NCI-H345 (cell line): ENCODE measurements at places on chromosomes 5 and 9.

DNA sequence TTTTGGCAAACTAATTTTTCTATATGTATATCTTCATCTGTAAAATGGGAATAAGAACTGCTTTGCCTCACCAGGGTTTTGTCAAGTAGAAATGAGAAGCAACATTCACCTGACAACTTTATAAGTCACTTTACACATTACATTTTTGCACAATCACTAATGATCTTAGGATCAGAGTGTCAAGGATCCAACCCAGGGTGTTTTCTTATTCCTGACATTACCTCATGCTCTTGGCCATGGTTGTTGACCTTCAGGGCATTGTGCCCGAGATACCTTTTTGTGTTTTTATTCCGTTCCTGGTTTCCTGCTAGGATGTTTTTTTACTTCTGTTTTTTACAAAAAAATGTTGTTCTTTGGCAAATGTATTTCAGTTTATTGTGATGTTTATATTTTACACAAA lies 22.2 kb upstream of the RASA1 start:
- no peak for DNase-seq

DNA sequence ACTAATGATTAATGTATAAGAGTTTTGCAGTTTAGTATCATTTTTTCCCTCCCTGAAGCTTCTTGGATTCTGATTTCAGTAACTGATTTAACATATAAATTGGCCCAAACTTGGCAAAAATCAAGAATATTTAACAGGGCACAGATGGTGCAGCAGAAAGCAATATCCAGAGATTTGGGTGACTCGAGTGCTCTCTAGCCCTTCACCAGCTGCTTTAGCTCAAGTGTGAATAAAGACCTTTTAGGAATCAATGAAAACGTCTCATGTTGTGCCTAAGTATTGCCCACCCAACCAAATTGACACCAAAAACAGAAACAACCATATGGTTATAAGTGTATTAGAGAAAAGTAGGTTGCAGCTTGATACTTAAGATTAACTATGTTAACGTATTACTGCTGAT lies 933.4 kb upstream of the PTPRD start:
- no peak for DNase-seq

GRCh38 chr5:32752411-32752810 lies 41.3 kb downstream of the NPR3 start:
- no peak for DNase-seq

GRCh38 chr5:6849316-6850105 lies 136.3 kb downstream of the TENT4A start:
- no peak for DNase-seq

DNA sequence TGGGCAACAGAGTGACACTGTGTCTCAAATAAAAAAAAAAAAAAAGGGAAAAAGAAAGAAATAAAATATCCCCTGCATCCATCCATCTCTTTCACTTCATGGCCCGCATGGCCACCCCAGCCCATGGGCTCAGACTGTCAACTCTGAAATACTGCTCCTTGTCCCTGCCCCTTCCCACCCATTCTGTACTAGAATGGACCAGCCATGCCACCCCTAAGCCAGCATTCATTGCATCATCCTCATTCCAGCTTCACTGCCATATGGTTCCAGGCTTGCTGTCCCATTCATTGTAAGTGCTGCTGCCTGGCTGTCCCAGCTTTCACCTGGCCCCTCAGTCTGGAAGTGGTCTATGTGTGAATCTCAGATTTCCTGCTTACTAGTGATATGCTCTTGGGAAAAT lies 46.2 kb downstream of the SPRY4 start:
- no peak for DNase-seq

DNA sequence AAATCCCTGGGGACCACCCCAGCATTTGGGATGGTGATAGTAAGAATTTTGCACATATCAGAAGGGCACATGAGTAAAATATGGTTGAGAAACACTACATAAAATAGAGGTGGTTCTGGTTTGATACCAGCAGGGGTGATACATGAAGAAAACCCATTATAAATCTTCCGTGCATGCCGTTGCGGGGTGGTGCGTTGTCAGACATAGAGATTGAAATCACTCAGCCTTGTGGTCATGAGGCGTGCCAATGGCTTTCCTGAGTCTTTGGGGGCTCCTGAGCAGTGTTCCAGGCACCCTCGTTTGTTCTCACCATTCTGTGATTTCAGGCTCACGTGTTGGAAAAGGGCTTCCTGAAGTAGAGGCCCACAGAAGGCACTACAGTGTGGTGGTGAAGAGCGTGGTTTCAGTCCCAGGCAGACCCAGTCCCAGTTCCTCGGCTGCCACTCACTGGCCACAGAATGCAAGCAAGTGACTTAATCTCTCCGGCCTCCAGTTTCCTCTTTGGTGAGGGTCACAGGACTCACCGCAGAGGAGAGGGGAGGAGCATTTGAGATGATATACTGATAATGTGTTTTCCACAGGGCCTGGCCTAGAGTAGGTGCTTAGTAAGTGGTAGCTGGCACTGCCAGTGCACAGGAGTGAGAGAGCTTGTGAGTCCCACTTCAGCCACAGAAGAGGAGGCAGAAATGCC lies 20.5 kb upstream of the GLRX start:
- no peak for DNase-seq

DNA sequence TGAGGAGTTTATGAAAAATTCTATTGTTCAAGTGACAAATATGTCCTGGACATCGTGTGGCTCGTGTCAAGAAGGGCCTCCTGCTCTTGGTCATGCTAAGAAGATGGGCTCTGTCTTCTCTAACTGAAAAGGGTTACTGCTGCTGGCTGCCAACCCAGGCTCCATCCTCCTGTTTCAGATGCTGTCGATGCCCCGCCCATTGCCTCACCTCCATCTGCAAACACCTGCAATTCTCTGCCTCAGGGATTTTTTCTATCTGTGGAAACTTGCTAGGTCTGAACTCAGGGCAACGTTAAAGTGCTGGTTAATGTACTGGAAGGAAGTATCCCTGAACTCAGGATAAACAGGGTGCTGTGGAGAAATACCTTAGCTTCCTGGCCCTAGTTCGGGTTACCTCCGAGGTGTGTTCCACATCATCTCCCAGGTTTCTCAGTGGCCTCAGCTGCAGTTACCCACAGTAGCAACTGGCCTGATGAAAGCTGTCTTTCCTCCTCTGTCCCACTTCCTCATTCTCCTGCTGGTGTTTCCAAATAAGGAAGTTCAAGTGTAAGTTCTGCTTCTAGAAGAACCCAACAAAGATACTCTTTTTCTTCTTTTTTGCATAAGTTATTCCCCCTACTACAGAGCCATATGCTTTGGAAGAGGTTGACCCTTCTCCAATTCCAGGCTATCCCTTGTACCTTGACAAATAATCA lies 151.7 kb upstream of the SMIM23 start:
- no peak for DNase-seq

- DNase-seq: no peak
Observed at GRCh38 chr9:87223392-87224246, 274.0 kb upstream of the DAPK1 start.

DNA sequence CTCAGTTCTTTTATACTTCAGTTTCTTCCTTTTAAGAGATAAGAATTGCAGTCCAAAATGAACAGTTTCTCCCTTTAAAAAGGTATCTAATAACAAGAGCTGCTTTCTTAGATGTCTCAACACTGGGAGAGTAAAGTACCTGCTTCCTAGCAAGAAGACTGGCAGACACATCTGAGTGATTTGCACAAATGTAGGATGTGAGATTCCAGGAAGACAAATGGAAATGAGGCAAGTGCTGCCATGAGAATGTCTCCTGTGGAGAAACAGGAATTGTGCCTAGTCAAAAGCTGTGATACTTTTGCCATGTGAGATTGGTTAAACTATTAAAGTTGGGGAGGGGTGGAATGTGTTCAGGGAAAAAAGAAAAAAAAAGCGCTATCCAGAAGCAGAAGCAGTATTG lies 159.1 kb downstream of the HTR1A start:
- DNase-seq: no peak

DNA sequence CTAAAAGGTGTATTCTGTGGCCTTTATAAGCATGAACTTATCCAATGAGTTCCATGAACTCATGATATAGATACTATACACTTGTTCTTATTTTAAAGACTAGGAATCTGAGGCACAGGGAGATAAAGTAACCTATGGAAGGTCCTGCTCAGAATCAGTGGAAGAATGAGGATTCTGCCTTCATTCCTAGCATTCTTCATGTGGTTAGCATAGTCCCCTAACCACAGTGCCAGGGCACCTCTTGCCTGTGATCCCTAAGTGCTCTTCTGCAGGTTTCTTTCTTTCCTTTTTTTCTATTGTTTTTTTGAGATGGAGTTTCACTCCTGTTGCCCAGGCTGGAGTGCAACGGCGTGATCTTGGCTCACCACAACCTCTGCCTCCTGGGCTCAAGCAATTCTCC lies 174.1 kb downstream of the C9orf152 start:
- no peak for DNase-seq

DNA sequence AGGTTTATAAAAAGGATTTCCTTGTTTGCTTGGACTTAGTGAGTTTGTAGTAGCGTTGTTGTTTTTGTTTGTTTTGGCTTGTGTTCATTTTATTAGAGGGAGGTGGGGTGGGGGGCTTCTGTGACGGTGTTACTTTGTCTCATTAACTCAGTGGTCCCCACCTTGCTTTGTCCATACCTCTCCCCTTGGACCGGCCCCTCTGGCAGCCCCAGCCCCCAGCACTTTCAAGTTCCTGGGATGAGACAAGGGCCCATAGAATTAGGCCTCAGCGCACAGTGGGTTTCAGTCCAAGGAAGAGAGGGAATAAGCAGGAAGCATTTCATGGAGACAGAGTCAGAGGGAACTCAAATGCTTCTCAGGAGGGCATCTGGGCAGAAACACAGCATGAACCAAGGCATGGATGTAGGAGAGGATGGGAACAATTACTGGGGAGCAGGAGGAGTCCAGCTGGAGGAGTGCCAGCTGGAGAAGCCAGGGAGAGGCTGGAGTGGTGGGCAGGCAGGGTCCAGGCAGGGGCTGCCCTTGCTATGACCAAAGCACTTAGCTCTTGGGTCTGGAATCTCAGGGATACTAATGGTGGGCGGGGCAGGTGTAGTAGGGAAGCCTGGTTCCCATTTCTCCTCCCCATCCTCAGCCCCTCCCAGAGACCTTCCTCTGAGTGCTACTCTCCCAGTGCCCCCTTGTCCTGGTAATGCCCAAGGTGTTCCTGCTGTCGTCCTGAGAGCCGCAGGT lies 23.5 kb upstream of the ENHO start:
- DNase-seq: no peak
